Erythroblast (primary cell): ENCODE measurements at places on chromosomes 1 and 21.

GRCh38 chr1:16017461-16018303 is at the start of gene HSPB7:
Gene HSPB7 (minus strand): TSS chr1:16018043. CDS start chr1:16017963, 80 bp downstream.
- DNase-seq, result no peak

GRCh38 chr1:198175423-198176170 is 18.8 kb downstream of the NEK7 start:
- no peak for DNase-seq

DNA sequence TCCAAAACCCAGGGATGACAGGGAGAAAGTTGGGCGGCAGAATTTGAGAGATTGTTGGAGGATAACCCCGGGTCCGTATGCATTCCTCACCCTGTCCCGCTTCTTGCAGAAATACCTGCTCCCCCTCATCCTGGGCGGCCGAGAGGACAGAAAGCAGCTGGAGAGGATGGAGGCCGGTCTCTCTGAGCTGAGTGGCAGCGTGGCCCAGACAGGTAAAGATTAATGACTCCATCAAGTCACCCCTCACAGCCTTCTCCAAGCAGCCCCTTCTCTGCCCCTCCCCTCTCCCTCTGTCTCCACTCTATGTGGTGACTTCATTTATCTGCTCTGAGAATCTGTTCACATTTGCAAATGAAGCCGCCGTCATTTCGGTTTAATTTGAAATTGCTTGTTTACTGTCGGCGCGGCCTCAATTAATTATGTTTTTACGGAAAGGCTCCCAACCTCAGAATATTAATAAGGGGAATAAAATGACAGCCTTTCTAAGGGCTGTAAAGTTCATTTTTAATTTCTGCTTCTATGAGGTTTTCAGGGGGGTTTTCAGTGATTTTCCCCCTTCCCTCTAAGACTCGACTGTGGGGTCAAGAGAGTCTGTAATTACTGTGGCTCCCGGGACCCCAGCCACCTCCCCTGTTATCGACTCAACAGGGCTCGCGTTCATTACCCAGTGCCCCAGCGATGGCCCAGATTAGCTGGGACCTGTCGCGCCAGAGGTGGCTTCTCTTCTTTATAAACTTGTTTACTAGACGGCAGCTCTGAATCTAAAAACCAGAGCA is 148.3 kb downstream of the PEX14 start:
- no peak for DNase-seq

DNA sequence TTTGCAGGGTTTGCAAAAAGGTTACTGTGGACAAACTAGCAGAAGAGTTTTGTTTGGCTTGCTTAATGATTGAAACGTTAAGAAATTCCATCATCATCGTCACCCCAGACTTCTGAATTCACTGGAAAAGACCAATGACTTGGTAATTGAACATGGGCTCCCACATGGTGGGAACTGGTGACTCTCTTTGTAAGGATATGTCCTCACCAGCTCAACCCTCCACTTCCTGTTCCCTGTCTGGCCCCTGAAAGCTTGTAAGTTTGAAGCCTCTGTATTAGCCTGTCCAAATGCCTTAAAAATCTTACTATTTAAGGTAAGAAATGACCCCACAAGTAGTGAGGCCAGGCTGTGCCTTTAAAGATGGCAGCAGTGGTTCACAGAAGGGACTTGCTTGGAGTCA is 9.7 kb downstream of the SYT6 start:
- no peak for DNase-seq

DNA sequence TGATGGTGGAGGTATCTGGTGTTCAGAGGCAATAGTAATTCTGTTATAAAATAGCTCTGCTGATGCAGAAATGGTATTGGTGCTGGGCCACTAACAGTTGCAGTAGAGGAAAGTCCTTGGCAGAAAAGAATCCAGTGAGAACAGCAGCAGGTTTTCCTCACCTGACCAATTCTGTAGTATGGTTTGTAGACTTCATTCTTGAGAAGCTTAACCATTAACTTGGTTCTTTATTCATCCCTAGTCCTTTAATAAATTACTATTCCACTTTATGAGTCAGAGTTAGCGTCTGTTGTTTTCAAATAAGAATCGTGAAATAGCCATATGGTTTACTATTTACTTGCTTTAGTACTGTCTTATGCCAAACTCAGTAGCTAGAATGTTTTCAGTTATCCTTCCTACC is 128.5 kb upstream of the SERTAD4 start:
- DNase-seq, result no peak

DNA sequence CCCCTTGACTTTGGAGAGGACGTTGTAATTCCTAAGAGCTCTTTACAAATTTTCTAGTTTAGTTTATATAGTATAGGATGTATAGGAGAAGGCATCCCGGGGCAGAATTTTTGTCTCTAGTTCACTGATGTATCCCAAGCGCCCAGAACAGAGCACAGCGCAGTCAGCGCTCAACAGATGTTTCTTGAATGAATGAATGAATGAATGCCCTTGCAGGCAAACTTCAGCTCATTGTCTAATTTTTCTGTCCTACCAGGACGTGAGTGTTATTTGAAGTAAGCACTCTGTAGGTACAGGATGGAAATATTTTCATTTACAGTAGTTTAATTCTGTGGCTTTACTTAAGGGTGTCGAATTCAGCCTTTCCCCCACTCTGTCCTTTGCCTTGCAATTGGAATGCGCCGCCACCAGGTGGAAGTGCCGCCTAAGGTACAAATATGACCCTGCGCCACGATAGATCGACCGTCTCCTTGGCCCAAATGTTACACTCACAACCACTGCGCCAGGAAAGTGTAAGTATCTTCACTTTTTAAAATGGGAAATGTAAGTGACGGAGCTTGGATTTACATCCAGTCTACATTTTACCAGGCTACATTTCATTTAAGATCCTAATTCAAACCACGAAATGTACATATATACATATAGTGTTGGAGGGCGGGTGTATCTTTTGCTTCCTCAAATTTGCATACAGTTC is 910 bp upstream of the MRPL39 start:
- DNase-seq, result peak; percentile 89

DNA sequence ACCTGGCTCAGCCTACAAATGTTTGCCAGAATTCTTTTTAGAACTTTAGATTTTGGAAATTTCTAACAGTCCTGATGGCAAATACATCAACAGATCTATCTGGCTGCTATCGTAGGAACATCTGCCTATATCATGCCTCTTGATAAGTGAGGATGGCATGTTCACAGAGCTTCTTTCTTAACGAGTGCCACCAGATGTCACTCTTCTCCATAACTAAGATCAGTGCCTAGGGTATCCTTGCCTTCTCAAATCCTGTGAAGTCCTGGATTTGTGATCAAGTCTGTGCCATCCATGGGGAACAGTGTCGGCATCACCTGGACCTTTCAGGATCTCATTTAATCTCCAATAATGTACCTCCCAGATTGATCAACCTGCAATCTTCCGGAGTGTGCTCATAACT is 36.5 kb upstream of the CD5L start:
- peak; percentile 26 for DNase-seq

- DNase-seq, result no peak
Observed at GRCh38 chr1:226784081-226785049, 45.3 kb upstream of the ITPKB start.

GRCh38 chr1:24871306-24871901 is 58.7 kb downstream of the RUNX3 start:
- DNase-seq, result no peak

DNA sequence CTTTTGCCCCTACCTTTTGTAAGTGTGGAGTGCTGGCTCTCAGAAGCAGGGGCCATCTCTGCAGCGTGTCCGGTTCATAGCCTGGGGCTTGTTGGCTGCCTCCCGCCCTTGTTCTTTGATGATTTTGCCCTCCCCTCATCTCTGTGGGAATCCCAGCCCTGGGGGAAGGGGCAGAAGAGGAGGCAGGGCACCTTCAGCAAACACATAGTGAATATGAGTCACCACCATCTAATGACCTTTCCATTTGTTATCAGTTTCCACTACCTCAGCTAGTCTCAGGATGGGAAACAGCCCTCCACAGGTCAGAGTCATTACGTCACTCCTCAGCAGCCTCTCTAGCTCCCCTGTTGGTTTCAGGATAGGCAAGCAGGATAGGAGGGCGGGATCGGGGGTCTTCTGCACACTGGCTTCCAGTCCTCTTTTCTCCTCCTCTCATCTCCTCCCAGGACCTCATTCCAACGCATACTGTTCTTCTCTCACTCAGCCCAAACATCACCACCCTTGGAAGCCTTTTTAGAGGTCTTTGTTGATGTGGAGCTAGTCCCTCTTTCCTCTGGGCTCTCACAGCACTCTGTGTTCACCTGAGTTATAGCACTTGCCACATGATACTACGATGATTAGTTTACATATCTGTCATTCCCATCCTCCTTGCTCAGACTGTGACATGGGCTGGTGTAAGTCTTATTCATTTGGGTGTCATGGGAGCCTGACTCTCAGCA is 15.8 kb downstream of the GADD45A start:
- peak; percentile 74 for DNase-seq

GRCh38 chr1:201173736-201174135 is 16.9 kb upstream of the IGFN1 start:
- DNase-seq, result no peak

DNA sequence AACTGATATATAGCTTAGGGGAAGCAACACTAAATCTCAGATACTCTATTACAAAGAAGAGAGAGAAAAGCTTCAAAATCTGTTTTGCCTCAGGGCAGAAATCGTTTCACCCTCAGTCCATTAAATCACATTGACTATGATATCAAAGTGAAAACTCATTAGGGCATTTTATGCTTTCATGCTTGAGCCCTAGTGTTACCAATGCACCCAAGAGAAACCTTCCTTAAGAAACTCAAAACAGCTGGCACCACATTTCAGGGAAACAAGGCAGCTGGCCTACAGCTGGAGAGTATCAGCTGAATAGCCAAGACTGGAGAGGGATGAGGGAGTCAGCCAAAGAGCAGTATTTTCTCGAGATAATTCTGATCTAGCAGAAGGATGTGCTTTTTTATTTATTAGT is 14.9 kb downstream of the COLGALT2 start:
- no peak for DNase-seq

DNA sequence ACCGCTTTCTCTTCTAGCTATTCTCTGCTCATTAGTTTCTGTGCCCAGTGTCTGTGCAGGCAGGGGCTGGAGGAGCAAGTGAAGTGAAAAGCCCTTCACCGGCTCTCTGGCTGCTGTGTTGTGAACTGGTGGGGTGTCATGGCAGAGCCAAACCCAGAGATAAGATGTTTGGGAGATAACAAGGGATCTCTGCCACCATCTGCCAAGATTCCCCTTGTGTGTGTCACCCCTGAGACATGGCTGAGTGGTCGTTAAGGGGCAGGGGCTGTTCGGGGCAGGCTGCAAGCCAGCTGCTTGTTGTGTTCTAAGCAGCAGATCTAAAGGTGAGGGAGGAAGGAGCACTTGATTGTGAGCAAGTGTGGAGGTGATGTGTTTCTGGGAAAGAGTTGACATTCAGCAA is 24.5 kb downstream of the CNIH3 start:
- no peak for DNase-seq

DNA sequence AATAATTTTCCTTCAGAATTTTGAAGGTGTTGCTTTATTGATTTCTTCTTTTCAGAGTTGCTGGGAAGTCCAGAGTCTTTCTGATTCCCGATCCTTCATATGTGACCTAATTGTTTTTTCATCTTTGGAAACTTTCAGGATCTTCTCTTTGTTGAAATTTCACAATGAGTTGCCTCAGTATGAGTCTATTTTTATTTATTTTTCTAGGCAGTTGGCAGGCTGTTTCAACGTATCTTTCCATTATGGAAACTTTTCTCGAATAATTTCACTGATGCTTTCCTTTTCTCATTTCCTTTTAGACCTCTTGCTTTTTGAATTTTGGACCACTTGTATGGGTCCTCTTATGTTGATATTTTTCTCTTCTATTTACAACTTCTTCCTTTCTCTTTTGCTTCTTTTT is 354.3 kb downstream of the TGFB2 start:
- no peak for DNase-seq

GRCh38 chr1:220281159-220281574 is 8.9 kb upstream of the RAB3GAP2 start:
- peak; percentile 28 for DNase-seq

DNA sequence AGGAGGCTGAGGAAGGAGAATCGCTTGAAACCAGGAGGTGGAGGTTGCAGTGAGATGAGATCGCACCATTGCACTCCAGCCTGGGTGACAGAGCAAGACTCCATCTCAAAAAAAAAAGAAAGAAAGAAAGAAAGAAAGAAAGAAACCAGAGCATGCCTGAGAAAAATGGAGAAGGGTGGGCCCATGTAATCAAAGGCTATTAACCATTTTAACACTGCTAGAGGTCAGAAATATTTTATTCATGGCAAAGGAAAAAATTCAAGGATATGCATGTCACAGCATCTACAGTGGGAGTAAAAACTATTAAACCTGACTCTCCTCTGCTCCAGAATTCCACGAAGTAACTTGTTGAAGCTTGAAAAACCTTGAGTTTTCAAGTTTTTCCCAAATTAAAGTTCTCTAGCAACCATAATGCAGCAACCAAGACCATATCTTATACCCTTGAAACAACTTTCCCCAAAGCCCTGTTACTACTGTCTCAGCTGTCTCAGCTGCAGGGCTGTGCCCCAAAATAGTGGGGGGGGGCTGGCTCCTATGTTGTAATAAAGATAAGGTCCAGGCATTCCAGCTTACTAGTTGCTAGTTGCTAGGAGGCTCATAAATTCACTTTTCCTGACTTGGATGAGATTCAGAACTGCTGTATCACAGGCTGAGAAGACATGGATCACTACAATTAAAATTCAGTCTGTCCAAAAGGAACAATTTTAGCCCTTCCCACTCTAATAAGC is 112.9 kb upstream of the SOD1 start:
- no peak for DNase-seq

GRCh38 chr21:45257673-45258341 is 29.9 kb downstream of the POFUT2 start:
- no peak for DNase-seq
